Right atrium auricular region (tissue), 2 donors: ENCODE measurements at places on chromosomes 7 and 10. TPM values are rescaled to one million over a fixed set of nuclear protein-coding genes. Genes with fewer than 3 reads are reported as not detected.

The DRGX gene
- total RNA-seq: not detected

The MKI67 gene
- 4.0 TPM for total RNA-seq

- H3K4me3 ChIP-seq: no peak overlapping the region
- H3K27me3 ChIP-seq: no peaks in the 10 kb centered on the region
- no peak overlapping the region for H3K27ac ChIP-seq
- DNase-seq: no peak
Observed at GRCh38 chr10:109062371-109062770, 860.9 kb downstream of the XPNPEP1 start.

DNA sequence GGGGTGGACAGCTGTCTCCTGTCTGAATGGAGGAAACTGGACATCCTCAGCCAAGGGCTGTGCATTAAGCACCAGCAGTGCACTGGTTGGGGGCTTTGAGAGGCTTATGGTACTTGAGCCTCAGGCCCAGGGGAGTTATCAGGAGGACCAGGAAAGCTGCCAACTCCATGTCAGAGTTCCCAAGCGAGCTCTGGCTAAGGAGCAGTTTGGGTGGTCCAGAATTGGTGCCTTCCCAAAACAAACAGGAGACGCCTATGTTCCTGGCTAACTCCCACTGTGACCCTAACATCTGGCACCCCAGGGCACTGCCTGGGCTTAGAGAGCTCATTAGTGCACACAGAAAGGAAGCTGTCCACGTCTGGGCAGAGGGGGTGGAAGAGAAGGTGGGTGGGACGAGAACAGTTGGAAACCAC, 408.6 kb upstream of the NPVF start:
- DNase-seq: no peak
- no peaks in the 10 kb centered on the region for H3K27me3 ChIP-seq
- H3K27ac ChIP-seq: peak overlapping the region; percentile 62
- peaks cover 31% of the 10 kb centered on the region for H3K4me1 ChIP-seq
- no peaks in the 10 kb centered on the region for H3K36me3 ChIP-seq

GRCh38 chr10:48671914-48672595, 12.6 kb upstream of the WDFY4 start:
- no peaks in the 10 kb centered on the region for H3K4me1 ChIP-seq
- H3K4me3 ChIP-seq: no peak overlapping the region
- no peaks in the 10 kb centered on the region for H3K27me3 ChIP-seq
- no peaks in the 10 kb centered on the region for H3K36me3 ChIP-seq

GRCh38 chr10:72263613-72264241, 10.0 kb upstream of the DDIT4 start:
- H3K27me3 ChIP-seq: no peaks in the 10 kb centered on the region
- no peak for DNase-seq
- H3K4me3 ChIP-seq: no peak overlapping the region
- H3K27ac ChIP-seq: no peak overlapping the region

The UCN3 gene
- not detected for total RNA-seq

DNA sequence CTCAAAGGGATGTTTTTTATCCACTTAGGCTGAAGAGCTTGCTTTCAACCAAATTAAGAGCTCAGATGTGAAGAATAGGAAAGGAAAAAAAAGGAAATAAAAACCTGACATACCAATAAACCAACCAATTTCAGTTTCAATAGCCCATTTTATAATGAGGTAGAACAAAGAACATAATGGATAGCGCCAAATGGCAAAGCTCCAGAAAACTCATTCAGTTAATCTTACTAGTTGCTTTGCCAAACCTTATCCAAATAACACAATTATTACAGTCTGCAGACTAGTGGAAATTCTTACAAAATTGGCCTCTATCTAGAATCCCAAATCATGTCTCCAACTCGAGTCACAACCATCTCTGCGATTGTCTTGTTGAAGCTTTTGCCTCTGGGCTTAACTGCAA, 337.0 kb downstream of the CRPPA start:
- no peak overlapping the region for H3K4me3 ChIP-seq
- no peak for DNase-seq
- no peaks in the 10 kb centered on the region for H3K27me3 ChIP-seq
- H3K36me3 ChIP-seq: no peaks in the 10 kb centered on the region
- H3K27ac ChIP-seq: no peak overlapping the region

- H3K36me3 ChIP-seq: no peaks in the 10 kb centered on the region
- no peaks in the 10 kb centered on the region for H3K4me1 ChIP-seq
- no peak overlapping the region for H3K4me3 ChIP-seq
- no peak for DNase-seq
- H3K27ac ChIP-seq: no peak overlapping the region
Observed at GRCh38 chr10:121484401-121484800, 113.8 kb downstream of the FGFR2 start.
